ENCODE measurements at places on chromosomes 2 and 18.

- DNase-seq: peak; percentile 82
Observed at GRCh38 chr2:158967731-158968395, 577 bp upstream of the TANC1 start.

GRCh38 chr2:45627911-45628310 lies 16.8 kb upstream of the SRBD1 start:
- peak; percentile 70 for DNase-seq

DNA sequence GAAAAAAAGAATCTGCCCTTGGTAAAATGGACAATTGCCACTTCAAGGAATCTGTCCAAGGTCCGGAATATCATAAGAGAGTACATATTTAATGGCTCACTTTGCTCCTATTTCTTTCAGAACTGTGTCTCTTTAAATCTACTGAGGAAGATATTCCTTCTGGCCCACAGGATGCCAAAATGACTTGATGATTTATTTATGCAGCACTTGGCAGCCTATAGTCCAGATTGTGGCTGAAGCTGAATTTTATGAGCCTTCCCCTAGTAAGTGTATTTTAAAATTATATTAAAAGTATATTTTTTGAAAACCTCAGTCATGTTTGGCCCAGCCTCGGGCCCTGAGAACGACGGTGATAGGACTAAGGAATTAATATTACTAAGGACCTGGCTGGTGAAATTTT lies 465.1 kb upstream of the HNRNPA3 start:
- DNase-seq: peak; percentile 50

DNA sequence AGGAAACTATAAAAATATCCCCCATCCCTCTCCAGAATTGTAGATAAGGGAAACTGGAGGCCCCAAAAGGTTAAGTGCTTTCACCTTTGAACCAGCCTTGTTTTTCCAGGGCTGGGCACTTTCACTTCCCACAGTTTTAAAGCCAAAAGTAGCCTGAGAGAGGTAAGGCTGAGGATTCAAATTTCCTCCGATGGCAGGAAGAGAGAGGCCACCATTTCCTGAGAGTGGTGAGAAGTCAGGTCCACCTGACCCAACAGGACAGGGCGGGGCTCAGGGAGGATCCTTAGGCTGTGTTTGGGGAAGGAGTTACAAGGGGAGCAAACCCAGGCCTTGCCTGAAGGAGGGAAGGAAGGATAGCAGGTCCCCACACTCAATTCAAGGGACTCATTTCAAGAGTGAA lies 4.7 kb upstream of the TEX261 start:
- DNase-seq: no peak

GRCh38 chr18:52408800-52409302 lies 68.9 kb downstream of the DCC start:
- DNase-seq: no peak

- DNase-seq: no peak
Observed at GRCh38 chr2:156489750-156490465, 53.7 kb downstream of the GPD2 start.

DNA sequence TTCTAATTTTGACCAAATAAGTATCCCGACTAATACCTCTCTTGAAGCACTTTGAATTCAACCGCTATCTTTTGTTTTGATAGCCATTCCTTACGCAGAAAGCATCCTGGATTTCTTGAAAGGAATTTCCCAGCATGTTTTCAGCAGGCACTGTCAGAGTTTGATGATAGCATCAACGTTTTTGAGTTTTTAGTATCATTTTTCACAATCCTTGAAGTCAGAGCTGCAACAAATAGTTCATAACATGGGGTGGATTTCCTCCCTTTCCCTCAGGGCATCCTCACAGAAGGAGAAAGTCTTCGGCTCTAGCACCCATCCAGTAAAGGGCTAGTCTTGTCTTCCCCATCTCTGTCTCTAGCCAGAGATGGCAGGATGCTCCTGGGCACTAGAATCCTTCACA lies 46.2 kb downstream of the ANKRD44 start:
- DNase-seq: no peak

- DNase-seq: no peak
Observed at GRCh38 chr2:173235947-173236803, 118.5 kb upstream of the CDCA7 start.

DNA sequence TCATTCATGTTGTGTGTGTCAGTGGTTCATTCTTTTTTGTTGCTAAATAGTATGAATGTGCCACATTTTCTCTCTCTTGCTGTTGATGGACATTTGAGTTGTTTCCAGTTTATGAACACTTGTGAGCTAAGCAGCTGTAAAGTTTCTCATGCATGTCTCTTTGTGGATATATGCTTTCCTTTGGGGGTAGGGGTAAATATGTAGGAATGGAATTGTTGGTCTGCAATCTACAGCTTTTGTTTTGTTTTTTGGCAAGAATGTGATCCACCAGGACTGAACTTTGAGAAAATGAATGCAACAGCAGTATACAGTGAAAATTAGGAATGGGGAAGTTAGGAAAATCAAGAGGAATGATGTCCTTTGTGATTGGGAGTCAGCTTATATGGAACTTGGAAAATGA lies 226.3 kb downstream of the CDCA7 start:
- no peak for DNase-seq

DNA sequence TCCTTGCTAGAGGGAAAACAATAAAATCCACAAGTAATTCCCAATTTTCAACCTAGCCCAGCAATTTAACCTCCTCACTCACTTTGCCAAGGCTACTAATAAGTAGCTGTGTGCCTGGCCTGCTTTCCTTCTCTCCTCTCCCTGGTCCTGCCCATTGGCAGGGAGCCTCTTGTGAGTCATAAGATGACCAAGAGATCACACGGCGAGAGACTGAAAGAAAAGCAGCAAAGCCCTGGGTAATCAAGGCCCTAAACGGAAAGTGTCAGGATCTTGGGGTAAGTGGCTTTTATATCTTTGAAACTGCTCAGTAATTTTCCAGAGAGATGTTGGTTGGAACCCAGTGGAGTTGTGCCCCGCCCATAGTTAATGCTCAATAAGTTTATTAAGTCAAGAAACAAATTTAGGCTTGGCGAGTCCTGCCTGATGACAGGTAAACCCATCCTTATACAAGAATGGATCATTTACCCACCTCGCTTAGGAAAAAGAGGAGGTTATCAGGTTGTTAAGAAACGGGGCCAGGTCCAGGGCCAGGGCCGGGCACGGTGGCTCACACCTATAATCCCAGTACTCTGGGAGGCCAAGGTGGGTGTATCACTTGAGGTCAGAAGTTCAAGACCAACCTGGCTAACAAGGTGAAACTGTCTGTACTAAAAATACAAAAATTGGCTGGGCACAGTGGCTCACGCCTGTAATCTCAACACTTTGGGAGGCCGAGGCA lies 10.0 kb upstream of the ADAM17 start:
- DNase-seq: peak; percentile 90

DNA sequence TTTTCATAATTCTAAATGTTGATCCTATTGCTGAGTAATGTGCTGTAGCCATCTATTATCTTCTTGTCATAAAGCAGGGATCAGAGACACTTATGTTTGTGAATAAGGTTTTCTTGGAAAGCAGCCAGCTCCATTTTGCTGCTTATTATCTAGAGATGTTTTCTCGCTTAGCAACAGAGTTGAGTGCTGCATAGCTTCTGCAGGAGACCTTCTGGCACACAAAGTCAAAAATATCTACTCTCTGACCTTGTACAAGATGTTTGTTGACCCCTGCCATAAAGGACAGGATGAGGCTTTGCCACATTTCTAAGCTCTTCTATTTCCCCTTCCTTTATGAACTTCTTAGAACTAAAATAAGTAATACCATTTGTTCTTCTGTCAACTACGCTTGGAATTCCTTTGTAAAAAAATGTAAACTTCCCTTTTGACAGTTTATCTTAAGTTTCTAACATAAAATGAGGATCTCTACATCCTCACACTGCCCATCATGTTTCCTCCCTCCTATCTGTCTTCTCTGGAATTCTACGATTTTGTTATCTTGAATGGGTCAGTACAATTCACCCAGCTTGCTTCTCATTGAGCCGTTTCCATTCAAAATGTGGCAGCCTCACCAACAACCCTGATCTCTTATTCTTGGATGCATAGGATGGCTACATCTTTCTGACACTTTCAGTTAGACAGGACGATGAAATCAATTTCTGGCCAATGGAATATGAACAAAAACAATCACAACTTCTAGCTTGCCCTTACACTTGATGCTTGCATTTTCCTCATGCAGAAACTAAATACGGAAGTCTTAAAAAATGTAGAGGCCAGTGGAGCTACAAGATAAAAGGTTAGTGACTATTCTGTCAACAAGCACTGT lies 1377.0 kb downstream of the SUCLG1 start:
- peak; percentile 81 for DNase-seq

- no peak for DNase-seq
Observed at GRCh38 chr2:18373081-18373480, 187.4 kb downstream of the RDH14 start.

DNA sequence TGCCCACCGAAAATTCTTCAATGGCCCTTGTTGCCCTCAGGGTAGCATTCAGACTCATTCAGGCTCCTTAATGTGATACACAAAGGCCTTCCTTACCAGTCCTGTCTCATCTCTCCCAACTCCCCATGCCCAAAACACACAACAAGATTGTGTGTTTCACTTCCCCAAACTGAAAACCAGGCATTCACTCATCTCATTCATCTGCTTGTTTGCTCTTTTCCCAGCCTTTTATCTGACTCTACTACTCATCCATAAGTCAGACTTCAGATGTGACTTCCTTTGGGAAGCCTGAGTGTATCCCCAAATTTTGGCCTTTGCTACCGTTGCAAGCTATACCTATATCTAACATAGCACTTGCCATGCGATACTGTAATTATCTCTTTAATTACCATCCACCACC lies 9.7 kb upstream of the SLC39A10 start:
- DNase-seq: no peak

DNA sequence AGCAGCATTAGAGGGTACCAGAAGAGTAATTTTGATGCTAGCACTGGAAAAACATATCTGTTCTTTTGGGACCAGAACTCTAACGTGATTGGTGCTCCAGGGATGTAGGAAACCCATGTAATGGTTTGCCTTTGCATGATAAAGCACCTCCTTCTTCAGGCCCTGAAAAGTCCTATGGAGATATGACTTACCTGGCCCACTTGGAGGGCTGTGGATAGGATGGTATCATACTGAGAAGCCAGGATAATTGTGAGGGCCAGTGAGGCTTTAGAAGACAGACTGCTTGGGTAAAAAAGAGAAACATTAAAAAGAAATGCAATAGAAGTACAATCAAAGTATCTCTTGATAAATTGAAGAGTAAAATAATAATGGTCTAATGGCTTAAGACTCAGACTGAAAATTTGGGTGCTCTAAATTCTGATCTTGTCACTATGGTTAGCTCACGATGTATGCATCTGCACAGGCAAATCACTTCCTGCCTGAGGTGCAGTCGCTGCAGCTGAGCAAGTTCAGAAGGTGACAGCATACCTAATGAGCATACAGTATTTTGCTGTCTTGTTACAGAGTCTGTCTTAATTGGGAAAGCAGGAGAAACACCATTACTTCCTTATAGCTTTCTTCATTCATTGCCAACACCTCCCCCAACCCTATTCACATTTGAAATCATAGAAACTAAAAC lies 371.5 kb downstream of the NUP35 start:
- no peak for DNase-seq

DNA sequence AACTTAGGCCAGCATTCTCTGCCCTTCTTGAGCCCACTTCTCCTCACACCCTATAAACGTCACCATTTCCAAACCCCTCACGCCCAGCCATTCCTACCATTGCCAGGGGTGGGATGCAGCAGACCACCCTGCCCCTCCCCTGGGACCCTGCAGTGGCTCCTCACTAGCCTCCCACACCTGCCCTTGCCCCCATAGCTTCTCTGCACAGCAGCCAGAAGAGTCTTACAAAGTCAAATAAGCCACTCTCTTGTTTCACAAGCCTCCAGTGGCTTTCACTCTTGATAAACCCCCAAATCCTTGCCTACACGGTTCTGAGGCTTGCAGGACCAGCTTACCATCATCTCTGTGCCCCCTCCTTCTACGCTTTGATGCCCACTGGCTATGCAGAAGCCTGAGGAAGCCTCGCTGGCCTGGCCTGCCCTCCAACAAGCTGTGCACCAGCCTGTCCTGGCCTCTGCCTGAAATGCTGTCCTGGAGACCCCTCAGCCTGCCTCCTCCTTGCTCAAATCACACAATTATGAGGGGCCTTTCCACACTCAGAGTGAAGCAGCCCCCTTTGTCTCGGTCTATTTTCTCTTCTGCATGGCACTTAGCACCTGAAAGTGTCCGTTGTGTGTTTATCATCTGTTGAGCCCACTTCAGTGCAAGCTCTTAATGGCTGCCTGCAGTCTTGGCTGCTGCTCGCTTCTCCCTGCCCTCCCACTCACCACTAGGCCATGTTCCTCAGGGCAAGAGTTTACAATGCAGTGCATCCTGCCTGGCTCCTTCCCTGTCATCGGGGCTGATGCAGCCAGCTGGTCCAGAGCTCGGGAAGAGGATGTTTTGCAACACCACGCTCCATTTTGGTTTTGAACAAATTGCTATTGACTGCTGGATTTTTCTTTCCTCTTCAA lies 82.6 kb upstream of the RGPD5 start:
- DNase-seq: no peak

- DNase-seq: peak; percentile 56
Observed at GRCh38 chr2:69381337-69381737, 5.7 kb downstream of the GFPT1 start.

- DNase-seq: no peak
Observed at GRCh38 chr2:136217996-136218395, 100.0 kb upstream of the CXCR4 start.

DNA sequence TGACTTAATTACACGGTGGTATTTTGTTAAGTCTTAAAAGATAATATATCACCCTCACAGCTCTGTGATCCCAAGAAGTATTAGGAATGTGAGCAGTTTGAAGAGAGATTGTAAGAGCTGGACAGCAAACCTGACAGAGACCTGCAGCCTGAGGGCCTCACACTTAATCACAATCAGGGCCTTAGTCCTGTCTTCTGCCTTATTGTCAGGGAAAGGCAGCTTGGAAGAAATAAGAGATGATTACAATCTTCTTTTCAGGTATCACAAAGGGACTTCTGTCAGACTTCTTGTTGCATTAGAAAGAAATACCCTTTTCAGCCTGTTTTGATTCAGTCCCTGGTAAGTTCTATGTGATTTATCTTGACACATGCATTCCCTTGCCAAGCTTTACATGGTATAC lies 1433.8 kb upstream of the SLC39A10 start:
- DNase-seq: no peak

GRCh38 chr18:23306822-23307221 lies 146.3 kb upstream of the RIOK3 start:
- DNase-seq: no peak

GRCh38 chr2:152434395-152435182 lies 99.6 kb downstream of the FMNL2 start:
- DNase-seq: no peak

- DNase-seq: peak; percentile 55
Observed at GRCh38 chr18:49697757-49698524, 115.4 kb downstream of the ACAA2 start.

DNA sequence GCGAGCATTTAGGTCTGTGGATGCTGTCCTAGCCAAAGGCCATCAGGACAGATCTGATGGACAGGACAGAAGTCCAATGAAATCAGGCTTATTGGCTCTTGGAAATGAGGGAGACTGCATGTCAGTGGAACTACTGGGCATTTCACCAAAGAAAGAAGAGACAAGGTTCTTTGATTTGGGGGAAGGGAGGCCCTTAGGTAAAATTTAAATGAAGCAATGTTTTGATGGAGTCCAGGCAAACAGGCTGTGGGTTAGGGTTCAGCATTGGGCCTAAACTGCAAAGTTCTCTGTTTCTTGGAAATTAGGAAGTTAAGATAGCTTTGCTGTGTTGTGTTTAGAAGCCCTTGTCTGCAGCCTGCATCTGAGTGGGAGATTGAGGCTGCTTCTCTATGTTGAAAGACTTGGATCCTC lies 31.6 kb upstream of the RNF149 start:
- DNase-seq: no peak

GRCh38 chr2:96524482-96525210 lies 11.9 kb upstream of the ARID5A start:
- DNase-seq: no peak

GRCh38 chr18:46680784-46681695 lies 24.0 kb upstream of the LOXHD1 start:
- DNase-seq: no peak
